ENCODE measurements at places on chromosomes 1 and 21. TPM values are rescaled to one million over a fixed set of nuclear protein-coding genes. Genes with fewer than 3 reads are reported as not detected.

GRCh38 chr1:25216123-25216522 is 16.2 kb downstream of the SYF2 start:
- DNase-seq = no peak

Gene OR14I1
- total RNA-seq = not detected

Gene UTS2
- 3.0 TPM for total RNA-seq

Gene NBPF9
- 17.2 TPM for total RNA-seq

GRCh38 chr1:167057241-167057688 is 32.9 kb downstream of the GPA33 start:
- peak; percentile 56 for DNase-seq
